ENCODE measurements at places on chromosomes 1 and 21.

- DNase-seq = no peak
- no peaks in the 10 kb centered on the region for H3K27me3 ChIP-seq
- H3K4me1 ChIP-seq = no peaks in the 10 kb centered on the region
- H3K36me3 ChIP-seq = no peaks in the 10 kb centered on the region
Measured at GRCh38 chr1:15107911-15108310, 45.6 kb upstream of the TMEM51 start.

- H3K4me1 ChIP-seq = no peaks in the 10 kb centered on the region
- H3K27ac ChIP-seq = no peak overlapping the region
- H3K36me3 ChIP-seq = peaks cover 48% of the 10 kb centered on the region
- H3K4me3 ChIP-seq = no peak overlapping the region
- DNase-seq = no peak
Measured at GRCh38 chr1:206590025-206590758, 22.1 kb downstream of the EIF2D start.

GRCh38 chr1:115325874-115326273 lies 12.2 kb downstream of the NGF start:
- no peaks in the 10 kb centered on the region for H3K36me3 ChIP-seq
- H3K4me3 ChIP-seq = no peak overlapping the region
- peaks cover 19% of the 10 kb centered on the region for H3K4me1 ChIP-seq
- H3K27me3 ChIP-seq = no peaks in the 10 kb centered on the region
- no peak for DNase-seq

GRCh38 chr1:162133566-162133965 lies 64.1 kb downstream of the NOS1AP start:
- no peaks in the 10 kb centered on the region for H3K27me3 ChIP-seq
- H3K27ac ChIP-seq = no peak overlapping the region
- peaks cover 11% of the 10 kb centered on the region for H3K4me1 ChIP-seq
- no peak overlapping the region for H3K4me3 ChIP-seq
- no peak for DNase-seq
- no peaks in the 10 kb centered on the region for H3K36me3 ChIP-seq

- no peaks in the 10 kb centered on the region for H3K27me3 ChIP-seq
- no peaks in the 10 kb centered on the region for H3K4me1 ChIP-seq
- no peaks in the 10 kb centered on the region for H3K36me3 ChIP-seq
- no peak overlapping the region for H3K27ac ChIP-seq
- no peak for DNase-seq
Measured at GRCh38 chr1:28801461-28801860, 10.5 kb upstream of the OPRD1 start.
